Subcutaneous adipose tissue (tissue), 4 donors: ENCODE measurements at places on chromosomes 12 and 14. TPM values are rescaled to one million over a fixed set of nuclear protein-coding genes. Genes with fewer than 3 reads are reported as not detected.

The MYH7 gene
- total RNA-seq: not detected

The CLMN gene
- total RNA-seq: 23.3 TPM

The BATF gene
- 18.3 TPM for total RNA-seq

The C14orf180 gene
- total RNA-seq: 6.0 TPM

The CLEC1B gene
- not detected for total RNA-seq

The CRADD gene
- 35.2 TPM for total RNA-seq

The RND1 gene
- total RNA-seq: 0.98 TPM

The RNASE3 gene
- total RNA-seq: not detected

The GZMB gene
- 1.3 TPM for total RNA-seq

The FAR2 gene
- total RNA-seq: 26.0 TPM

The SINHCAF gene
- 20.2 TPM for total RNA-seq

The UBC gene
- total RNA-seq: 1,580 TPM
